ENCODE measurements at places on chromosomes 1 and 21.

DNA sequence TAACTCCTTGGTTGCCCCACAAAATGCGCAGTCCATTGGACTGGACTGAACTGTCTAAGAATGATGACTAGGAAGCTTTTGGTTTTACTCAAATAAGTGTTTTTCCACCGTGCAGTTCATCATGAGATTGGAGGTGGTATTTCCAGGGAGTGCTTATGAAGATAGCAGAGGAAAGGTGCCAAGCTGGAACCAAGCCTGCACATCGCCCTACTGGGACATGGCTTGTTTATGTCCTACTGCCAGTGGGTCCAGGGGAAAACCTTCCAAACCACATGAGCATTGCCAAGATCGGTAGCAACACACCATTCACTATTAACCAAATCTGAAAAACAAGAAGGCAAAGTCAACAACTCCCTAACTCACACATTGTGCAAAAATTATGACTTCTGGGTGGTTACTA lies 54.7 kb upstream of the DSCAM start:
- DNase-seq: no peak

DNA sequence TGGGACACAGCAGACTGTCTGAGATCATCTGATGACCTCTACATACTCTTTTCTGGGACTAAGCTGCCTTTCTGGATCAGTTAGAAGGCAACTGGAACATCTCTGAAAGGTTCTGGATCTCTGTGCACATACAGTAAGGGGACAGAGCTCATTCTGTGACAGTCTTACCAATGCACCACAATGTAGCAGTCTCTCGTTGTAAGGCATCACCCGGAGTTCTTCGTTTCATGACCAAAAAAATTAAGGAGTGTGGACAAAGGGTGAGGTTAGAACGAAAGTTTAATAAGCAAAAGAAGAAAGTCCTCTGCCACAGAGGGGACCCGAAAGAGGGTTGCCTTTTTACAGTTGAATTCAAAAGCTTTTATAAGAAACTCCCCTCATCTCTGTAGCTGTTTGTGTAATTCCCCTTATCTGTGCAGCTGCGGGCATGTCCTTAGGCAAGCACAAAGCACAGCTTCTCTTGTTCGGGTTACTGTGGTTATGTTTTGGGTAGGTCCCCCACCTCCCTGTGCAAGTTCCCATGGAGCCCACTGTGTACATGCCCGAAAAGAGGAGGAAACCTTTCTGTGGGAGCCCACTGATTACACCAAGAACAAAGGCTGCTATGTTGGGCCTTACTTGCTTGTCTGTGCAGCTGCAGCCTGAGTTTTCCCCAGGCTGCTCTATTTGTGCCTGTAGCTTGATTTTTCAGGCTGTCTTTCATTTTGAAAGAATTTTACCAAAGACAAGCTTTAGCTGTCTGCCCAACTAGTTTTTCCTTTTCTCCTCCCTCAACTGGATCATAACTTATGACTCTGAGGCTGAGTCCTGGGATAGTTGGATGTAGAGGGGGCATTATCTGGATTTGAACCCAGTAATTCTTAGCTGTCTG lies 53.1 kb upstream of the CACNA1E start:
- no peak for DNase-seq

DNA sequence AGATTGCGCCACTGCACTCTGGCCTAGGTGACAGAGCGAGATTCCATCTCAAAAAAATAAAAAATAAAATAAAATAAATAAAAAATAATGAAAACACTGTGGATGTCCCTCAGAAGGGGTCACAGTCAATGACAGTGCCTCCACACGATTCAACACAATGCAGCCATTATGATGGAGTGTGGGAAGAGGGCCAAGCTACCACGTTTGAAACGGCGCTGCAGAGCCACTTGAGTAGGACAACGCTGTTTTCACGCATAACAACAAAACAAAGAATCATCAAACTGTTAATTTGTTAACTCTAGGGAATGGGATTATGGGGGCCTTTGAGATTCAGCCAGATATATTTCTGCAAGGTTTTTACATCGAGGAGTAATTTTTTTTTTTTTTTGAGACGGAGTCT lies 36.5 kb downstream of the NKAIN1 start:
- no peak for DNase-seq

GRCh38 chr1:152053375-152053774 lies 16.6 kb upstream of the S100A11 start:
- DNase-seq: no peak

DNA sequence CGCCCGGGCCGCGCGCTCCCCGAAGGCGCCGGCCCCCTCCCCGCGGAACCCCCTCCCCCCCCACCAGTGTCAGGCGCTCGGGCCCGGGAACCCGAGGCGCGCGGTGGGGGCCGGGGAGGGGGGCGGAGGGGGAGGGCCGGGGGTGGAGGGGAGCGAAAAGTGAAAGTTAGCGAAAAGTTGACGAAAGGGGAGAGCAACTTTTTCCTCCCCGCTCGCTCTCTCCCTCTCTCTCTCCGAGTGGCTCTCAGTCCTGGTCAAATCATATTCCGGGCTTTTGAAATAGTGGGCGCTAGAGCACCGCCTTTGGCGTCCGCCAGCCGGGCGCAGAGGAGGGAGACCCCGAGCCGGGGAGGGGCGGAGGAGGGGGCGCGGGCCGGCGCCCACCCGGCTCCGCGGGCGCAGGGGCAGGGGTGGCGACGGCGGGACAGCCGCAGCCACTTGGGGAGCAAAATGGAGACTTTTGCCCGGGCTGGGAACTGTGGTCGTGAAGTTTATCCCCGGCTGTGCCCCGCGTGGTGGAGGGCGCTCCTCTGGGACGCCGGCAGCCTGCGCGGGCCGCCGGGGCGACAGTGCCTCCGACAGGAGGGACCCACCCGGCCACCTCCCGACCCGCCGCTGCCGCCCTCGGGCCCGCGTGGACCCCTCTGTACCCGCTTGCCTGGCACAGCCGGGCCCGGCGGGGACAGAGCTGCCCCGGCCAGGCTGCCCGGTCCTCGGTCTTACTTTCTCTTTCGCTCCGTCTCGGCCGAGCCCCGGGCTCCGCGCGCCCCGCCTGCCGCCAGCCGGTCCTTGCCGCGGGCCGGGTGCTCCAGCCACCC lies 697 bp downstream of the PRDM16 start:
- DNase-seq: no peak

GRCh38 chr1:151164732-151165280 lies 896 bp downstream of the LYSMD1 start:
- no peak for DNase-seq

- DNase-seq: no peak
Observed at GRCh38 chr1:203612932-203613682, 13.5 kb upstream of the ATP2B4 start.

DNA sequence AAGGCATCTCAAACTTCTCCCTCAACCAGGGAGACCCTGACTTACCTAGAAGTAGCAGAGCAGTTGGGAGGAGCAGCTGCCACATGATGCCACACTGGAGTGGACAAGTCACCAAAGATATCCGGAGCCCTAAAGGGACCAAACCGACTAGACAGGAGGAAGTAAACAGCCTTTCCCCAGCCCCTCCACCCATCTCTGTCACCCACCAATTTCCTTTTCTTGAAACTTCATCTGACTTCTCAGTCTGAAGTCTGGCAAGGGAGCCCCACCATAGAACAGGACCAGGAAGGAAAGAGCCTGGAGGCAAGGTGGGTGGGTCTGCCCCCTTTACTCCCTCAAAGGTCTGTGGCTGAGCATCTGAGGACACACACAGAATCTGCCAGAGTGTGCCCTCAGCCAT lies at the start of gene FCGR3A:
FCGR3A (minus strand) TSS at position 167 of the 400 bp plus-strand sequence; CDS start at position 85, 82 bp downstream.
- no peak for DNase-seq

DNA sequence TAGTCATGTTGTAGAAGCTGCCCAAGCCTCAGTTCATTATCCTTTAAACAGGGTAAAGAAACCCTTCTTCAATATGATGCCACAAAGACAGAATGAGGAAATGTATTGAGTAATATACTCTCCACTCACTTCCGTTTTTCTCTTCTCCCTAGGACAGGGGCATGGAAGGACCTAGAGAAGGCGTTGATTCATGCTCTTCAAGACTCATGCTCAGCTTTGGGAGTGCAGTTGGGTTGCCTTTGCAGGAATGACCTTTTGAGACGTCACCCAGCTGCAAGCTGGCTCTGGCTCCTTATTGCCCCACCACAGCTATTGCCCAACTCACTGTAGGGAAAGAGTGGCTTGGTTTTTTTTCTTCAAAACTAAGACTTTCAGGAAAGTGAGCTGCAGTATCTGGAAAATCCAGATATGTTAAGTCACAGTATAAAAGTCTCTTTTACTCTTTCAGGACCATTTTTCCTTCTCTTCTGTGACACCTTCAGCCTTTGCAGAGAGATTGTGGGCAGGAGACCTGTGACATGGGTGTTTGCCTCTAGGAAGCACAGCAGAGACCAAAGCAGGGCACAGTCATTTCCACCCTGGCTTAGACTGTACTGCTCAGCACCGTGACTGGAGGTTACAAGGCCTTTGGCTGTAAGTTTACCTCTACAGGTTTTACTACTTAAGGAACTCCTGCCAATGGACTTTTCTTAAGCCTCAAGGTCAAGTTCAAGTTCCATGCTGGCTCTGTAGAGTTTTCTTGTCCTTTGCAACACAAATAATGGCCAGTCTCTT lies 39.5 kb downstream of the XCL2 start:
- DNase-seq: no peak

DNA sequence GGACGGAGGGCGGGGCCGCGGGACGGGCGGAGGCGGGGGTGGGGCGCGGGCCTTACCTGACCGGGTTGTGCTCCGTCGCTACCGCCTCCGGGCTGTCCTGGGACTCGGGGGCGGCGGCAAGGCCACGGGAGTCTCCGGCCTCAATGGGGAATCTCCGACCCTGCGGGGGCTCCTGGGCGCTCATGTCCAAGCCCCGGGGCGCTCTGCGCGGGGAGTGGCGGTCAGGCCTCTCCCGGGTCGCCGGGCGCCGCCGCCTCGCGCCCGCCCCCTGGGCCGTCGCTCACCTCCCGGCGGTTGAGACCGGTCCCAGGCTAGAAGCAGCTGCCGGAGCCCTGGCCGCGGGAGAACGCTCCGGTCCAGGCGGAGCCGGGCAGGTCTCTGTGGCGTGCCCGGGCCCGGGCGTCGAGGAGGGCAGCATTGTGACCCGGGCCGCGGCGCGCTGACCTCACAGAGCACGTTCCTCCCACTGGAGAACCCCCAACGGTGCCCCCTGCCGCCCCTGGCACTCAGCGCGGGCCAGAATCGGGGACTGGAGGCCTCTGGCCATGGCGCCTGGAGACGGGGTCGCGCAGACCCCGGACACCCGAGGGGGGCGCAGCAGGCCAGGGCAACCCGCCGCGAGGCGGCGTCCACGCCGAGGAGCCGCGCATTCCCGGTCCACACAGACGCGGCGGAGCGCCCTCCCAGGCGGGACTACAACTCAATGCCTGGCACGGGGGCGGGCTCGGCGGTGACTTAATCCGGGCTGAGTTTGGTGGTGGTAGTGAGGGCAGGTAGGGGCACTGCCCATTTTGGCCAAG lies 411 bp downstream of the FAM229A start:
- peak; percentile 57 for DNase-seq

- DNase-seq: no peak
Observed at GRCh38 chr1:51071291-51072042, 30.6 kb upstream of the C1orf185 start.

GRCh38 chr1:88463401-88463985 lies 220.6 kb upstream of the PKN2 start:
- DNase-seq: no peak

DNA sequence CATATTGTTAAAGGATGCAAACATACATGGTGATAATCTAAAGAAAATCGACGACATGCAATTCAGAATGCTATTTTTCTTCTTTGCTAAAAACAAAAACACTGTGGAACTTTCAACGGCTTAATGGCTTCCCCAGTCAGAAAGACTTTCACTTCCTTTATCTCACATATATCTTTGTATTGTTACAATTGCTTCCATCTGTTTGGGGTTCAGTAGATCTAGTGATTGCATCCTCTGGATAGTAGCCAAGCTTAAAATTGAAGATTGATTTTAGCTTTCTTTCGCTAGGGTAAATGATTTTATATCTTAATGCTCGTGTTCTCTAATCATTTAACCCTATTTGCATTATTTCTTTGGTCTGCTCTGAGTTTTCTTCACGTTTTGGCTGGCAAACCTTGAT lies 31.8 kb upstream of the ADAMTS1 start:
- DNase-seq: no peak

GRCh38 chr1:235588916-235589515 lies 60.6 kb downstream of the GNG4 start:
- DNase-seq: no peak

DNA sequence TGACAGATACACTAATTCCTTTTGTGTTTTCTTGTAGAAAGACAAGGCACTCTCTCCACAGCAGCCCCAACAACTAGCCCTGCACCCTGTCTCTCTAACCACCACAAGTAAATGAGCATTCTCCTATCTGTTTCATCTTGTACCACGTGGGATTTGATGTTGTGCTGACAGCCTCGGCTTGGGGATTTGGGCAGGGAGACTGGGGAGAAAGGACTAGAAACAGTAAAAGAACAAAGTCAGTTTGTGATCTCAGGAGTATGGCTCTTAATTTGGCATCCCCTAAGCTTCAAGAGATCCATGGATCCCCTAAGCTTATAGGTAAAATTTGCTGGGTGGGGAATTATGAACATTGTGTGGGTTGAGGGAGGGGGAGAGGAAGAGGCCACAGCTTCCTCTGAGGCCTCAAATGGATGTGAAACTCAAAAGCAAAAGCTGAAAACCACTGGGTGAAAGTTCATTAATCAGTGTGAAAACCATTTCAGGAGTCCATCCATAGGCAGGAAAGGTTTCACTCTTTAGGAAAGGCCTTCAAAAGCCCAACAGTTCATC lies 3.1 kb downstream of the C1orf162 start:
- peak; percentile 30 for DNase-seq

GRCh38 chr1:226736908-226737818 lies 1.9 kb downstream of the ITPKB start:
- DNase-seq: peak; percentile 68

GRCh38 chr1:38917337-38917736 lies 24.3 kb downstream of the RHBDL2 start:
- DNase-seq: no peak

DNA sequence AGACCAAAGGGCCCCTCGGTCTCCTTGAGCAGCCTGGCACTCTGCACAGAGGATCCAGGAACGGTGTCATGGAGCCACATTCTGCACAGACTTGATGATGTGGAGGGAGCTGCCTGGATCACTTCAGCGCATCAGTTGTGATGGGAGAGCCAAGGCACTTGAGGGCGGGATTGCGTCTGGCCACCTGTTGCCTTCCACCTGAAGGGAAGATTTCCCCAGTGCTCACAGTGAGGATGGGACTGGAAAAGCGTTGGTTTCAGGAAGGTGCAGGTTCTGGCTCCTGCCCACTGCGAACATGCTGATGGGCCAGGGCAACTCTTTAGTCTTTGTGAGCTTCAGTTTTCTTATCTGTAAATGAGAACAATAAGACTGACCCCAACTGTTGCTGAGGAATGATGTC lies 2.6 kb downstream of the RER1 start:
- DNase-seq: no peak

GRCh38 chr1:204361341-204361771 lies 1.6 kb upstream of the PLEKHA6 start:
- no peak for DNase-seq

GRCh38 chr1:95653618-95654017 lies 419.6 kb downstream of the RWDD3 start:
- no peak for DNase-seq
